PC-3 (cell line): ENCODE measurements at places on chromosomes 4 and X.

- peak; percentile 85 for DNase-seq
Measured at GRCh38 chr4:15655223-15656037, at the start of gene FBXL5. Gene FBXL5 (minus strand): TSS chr4:15655357. CDS start chr4:15655287, 70 bp downstream.

- DNase-seq, result peak; percentile 24
Measured at GRCh38 chr4:107248571-107248970, 212.5 kb upstream of the DKK2 start.

DNA sequence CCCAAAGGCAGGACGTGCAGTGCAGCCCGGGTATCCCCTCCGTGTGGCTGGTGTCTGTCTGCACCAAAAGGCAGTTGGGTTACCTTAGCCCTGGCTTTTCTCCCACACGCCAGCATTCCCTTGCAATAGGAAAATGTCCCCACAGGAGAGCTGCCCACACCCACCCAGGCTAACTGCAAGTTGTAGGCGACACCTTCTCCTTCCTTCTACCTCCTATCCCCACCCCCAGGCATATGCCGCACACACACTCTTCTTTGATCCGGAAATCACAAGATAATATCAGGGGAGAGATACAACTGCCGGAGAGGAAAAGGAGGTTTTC is 444 bp upstream of the APBB2 start:
- DNase-seq, result no peak

DNA sequence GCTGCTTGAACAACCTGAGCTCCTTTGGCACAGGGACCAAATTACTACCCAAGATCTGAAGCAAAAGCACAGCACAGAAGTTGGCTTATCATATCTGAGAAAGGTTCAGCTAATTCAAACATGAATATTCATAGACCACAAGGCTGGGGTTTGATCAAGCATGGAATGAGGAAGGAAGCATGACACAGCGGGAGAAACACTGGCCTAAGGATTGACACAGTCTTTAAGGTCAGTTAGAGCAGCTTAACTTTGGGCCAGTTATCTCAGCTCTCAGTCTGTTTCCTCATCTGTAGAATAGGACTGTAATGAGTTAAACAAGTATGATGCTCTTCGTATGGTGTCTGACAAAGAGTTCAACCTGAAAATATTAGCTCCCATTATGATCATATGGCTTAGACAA is 88.5 kb upstream of the CBR4 start:
- no peak for DNase-seq

DNA sequence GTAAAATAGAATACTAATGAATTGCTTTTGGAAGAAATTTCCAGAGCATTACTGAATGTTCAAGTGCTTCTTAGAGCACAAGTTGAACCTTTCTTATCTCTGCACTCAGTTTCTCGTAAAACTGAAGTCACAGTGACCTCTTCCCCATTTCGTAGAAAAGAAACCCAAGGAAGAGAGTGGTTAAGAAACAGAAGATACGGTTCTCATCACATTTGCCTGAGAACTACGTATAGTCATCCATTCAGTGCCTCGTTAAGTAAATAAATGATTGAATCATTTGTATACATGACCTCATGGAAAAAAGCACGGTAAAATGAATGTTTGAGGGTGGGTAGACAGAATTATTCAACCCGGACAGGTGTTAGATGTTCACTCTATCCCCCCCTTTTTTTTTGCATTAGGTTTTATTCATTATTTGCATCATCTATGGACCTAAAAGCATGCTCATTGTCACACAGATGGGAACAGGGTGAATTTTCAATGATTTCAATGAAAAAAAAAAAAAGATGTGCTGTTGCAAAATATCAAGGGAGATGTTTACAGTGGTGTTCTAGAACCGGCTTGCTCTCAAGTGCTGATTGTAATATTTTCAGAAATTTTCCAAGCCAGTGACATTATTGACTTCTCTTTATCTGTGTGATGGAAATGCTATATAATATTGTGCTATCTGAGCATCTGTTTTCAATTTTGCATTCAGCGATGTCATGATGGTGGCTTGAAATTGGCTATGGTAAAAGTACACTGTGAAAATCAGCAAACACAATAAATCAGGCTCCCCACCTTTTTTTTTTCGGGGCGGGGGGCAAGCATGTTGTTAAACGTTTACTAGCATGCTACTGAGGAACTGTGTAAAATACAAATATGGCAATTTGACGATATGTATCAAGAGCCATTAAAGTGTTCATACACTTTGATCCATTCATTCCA is 4.3 kb downstream of the RHOH start:
- peak; percentile 37 for DNase-seq

GRCh38 chr4:3766036-3766784 is at the start of gene ADRA2C:
Gene ADRA2C (plus strand): TSS chr4:3766385. CDS start chr4:3766607, 222 bp downstream.
- no peak for DNase-seq

- no peak for DNase-seq
Measured at GRCh38 chr4:80611678-80611979, 276.1 kb downstream of the CFAP299 start.

DNA sequence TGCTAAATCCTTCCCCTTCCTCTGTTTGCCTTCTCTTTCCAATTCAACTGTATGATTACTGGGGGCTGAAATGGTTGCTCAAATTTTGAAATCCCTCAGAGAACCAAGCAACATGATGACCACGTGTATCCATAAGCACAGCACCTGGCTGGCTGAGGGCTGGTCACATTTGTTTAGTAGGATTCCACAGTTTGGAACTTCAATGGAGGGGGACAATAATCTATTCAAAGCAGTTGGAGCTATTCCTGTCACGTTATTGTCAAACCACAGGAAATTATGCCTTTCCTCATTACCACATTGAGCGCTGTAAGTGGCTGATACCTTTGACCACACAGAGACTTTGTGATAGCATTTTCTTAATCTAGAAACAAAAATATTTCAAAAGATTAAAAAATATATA is 7.0 kb downstream of the TMSB4X start:
- no peak for DNase-seq

- no peak for DNase-seq
Measured at GRCh38 chrX:152154050-152154449, 15.7 kb upstream of the MAGEA10 start.

GRCh38 chr4:25779021-25779420 is 83.8 kb downstream of the SEL1L3 start:
- DNase-seq, result peak; percentile 63

- DNase-seq, result no peak
Measured at GRCh38 chr4:15659768-15660570, 4.8 kb upstream of the FBXL5 start.

- DNase-seq, result no peak
Measured at GRCh38 chr4:95180531-95181242, 368.1 kb downstream of the UNC5C start.
